ENCODE measurements at places on chromosomes 3 and 15. TPM values are rescaled to one million over a fixed set of nuclear protein-coding genes. Genes with fewer than 3 reads are reported as not detected.

Gene CRYGS
- 1.1 TPM for total RNA-seq

Gene LRRN1
- not detected for total RNA-seq

Gene HHLA2
- not detected for total RNA-seq

Gene FOXL2NB
- total RNA-seq = under 0.01 TPM

Gene ROPN1
- total RNA-seq = 1.3 TPM

Gene IGDCC3
- not detected for total RNA-seq

Gene CCDC80
- total RNA-seq = 29.1 TPM

Gene ANKRD34C
- total RNA-seq = not detected

GRCh38 chr3:72437661-72438406 is 410.4 kb downstream of the SHQ1 start:
- DNase-seq = no peak

DNA sequence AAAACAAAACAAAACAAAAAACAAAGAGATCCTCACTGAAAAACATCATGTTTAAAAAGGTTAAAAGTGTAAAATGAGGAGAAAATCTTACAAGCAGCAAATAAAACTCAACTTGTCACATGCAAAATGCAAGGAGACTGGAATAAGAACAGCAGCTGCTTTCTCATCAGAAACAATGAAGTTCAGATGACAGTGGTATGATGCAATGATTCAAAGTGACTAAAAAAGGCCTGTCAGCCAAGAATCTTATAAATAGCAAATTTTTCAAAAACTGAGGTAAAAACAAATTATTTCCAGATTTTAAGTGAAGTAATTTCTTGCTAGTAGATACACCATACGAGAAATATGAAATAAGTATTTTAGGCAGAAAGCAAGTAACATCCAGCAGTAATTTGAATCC is 68.6 kb upstream of the EPHA3 start:
- no peak for DNase-seq

- peak; percentile 53 for DNase-seq
These were observed 133.1 kb upstream of the IGSF10 start for GRCh38 chr3:151593928-151594327.

DNA sequence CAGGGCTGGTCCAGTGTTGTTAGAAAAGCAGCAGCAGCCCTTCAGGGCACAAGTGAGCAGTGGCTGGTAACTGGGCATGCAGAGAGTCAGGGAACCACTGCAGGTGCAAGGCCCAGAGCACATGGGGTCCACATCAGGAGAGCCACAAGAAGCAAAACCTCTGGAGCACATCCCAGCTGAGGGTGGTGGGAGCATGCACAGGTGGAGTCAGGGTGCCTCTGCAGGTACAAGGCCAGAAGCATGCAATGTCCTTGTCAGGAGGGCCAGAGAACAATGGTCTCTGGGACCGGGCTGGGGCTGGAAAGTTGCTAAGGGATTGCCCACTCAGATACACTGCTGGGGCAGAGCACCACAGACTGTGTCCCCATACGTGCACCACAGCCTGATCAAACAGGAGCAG is 226.1 kb upstream of the UBE2E2 start:
- DNase-seq = no peak

GRCh38 chr3:121985846-121986245 is 36.2 kb downstream of the ILDR1 start:
- DNase-seq = peak; percentile 54

DNA sequence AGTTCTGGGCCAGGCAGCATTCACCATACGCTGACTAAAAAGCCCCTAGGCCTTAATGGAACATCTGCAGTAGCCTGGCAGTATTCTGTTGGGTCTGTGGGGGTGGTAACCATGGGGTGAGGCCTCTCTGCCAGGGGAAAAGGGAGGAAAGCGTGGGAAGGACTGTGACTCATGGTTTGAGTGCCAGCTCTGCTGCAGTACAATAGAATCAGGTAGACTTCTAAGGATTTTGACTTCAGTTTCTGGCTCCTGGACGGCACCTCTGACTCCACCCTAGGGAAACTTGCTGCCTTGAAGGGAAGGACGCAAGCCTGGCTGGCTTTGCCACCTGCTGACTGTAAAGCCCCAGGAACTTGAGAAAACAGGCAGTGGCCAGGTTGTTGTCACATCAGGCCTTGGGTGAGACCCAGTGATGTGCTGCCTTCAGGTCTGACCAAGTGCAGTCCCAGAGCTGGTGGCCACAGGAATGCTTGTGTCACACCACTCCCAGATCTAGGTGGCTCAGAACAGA is 148.6 kb downstream of the SUCNR1 start:
- peak; percentile 97 for DNase-seq

DNA sequence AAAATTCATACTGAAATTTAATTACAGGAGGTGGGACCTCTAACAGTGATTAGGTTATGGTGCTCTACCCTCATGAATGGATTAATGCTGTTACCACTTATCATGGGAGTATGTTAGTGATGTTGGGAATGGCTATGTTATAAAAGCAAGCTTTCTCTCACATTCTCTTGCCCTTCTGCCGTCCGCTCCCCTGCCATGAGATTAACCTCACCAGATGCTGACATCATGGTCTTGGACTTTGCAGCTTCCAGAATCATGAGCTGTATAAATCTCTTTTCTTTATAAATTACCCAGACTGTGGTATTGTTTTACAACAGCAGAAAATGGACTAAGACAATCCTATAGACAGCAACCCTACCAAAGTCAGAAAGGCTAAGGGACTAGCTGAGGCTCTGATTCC is 884.8 kb downstream of the FHIT start:
- DNase-seq = no peak

DNA sequence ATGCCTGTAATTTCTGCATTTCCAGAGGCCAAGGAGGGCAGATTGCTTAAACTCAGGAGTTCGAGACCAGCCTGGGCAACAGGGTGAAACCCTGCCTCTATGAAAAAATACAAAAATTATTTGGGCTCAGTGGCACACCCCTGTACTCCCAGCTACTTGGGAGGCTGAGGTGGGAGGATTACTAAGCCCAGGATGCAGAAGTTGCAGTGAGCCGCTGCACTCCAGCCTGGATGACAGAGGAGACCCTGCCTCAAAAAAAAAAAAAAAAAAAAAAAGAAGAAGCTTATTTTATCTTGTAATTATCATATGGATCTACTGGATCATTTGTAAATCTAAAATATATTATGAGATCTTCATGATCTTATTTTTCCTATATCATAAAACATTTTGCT is 84.1 kb downstream of the PPCDC start:
- DNase-seq = no peak

DNA sequence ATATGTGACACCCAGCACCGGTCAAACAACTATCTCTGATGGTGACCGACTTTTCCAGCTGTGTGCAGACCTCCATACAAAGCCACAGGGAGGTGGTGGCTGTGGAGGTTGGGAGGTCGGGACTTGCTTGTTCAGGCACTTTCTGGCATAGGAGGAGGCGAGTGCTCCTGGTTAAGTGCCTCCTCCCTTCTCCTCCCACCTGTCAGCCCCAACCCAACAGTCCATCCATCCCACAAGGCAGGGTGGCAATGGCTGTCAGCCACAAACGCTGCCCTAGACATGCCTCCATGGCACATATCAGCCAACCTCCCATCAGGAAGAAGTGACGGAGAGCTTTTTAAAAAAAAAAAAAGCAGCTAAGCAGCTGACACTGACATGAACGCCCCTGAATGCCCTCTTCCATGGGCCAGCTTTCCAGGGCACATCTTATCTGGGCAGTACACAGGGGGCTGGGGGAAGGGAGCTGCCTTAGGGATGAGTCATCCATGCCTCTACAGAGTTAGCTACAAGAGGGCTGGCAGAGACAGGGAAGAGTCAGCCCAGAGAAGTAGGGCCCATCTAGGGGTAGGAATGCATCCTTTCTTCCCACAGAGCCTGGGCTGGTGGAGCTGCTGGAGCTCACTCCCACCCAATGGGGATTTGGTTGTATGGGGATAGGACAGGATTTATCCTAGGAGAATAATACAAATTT is 41.2 kb downstream of the CCDC12 start:
- peak; percentile 98 for DNase-seq

DNA sequence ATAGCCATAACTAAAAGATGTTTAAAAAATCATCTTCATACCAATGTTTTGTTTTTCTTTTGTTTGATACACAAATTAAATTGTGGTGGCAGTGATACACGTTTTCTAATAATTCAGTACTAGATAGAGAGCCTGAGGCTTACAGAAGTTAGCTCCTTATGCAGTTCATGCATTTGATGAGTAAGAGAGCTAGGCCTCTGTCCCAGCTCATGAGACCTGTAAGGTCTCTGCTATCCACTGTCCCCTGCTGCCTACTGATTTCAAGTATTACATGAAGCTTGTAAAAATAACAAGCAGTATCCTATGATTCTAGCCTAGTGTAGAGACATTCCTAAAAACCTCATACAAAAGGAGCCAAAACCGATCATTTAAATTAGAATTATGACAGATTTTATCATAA is 144.5 kb downstream of the MBNL1 start:
- DNase-seq = no peak

- peak; percentile 65 for DNase-seq
These were observed 79.3 kb downstream of the ADAMTSL3 start for GRCh38 chr15:83733206-83733605.

- peak; percentile 80 for DNase-seq
These were observed 56.0 kb downstream of the ZMAT3 start for GRCh38 chr3:179015551-179016020.

- DNase-seq = no peak
These were observed 54.4 kb downstream of the C3orf80 start for GRCh38 chr3:160279657-160280056.

GRCh38 chr15:49286649-49287404 is 116.8 kb downstream of the GALK2 start:
- DNase-seq = no peak

- DNase-seq = peak; percentile 54
These were observed 12.2 kb upstream of the SACM1L start for GRCh38 chr3:45677033-45677446.

DNA sequence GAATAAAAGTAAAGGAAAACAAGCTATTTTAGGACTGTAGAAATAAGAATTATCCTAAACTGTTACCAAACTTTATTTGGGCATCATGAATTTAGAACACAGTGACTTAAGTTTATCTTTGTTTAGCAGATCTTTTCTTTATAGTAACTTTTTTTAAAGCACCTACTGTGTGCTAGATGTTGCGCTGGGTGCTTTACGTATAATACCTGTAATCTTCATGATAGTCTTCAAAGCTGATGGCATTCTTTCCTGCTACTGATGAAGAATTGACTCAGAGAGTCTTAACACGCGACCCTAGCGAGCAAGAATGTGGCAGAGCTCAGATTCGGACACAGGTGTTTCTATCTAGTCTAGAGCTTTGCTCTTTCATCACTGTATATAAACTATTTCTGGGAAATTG is 53.9 kb downstream of the CHD2 start:
- DNase-seq = no peak

- peak; percentile 49 for DNase-seq
These were observed 198.9 kb upstream of the CTDSPL start for GRCh38 chr3:37662785-37663184.

- no peak for DNase-seq
These were observed 26.6 kb upstream of the PLXNA1 start for GRCh38 chr3:126956361-126956760.

GRCh38 chr15:70058642-70059360 is 38.9 kb downstream of the TLE3 start:
- DNase-seq = no peak

- DNase-seq = no peak
These were observed 58.4 kb downstream of the NOX5 start for GRCh38 chr15:69072906-69073305.

DNA sequence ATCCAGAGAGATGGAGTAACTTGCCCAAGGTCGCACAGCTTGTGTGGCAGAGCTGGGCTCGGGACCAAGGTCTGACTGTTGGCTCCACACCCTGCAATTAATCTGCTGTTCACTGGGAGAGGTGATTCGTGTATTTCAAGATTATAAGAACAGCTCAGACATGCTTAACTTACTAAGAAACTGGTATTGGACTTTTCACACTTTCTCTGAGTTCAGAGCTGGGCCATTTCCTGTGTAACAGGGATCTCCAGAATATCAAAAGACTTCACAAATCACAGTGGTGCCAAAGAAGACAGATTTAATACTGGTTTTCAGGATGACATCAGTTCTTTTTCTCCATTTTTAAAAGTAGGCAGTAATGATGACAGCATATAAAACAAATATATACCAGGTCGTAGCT is 156.8 kb upstream of the UBE2E1 start:
- no peak for DNase-seq

DNA sequence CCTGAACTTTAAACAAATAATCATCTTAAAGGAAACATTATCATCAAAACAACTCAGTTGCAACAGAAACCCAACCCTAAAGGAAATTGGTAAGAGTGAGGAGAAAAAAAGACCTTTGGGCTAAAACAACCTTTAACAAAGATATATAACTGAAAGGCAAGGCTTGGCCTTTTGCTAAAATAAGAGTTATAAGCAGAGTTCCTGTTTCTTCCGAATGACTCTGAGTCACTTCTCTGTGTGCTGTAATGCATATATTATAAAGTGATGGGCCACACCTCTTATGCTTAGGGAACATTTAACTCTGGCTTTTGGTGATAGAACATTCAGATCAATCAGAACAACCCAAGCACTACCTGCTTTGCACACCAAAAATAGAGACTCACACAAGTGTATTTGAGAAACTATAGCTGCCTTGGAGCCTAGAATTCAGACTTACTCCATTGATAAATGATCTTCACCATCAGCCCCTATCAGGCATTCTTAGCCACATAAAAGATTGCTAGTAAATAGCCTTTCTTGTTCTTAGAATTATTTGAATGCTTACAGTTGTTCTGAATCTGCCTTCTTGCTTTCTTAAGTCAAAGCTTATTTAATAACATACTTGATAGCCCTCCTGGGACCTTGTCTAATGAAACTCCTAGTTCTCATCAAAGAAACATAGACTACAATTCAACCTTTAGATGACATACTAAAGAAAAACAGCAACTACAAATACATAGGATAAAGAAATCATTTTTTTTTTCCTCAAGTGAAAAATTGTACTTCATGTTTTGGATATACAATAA is 294.2 kb upstream of the SEMA6D start:
- DNase-seq = peak; percentile 2

- peak; percentile 19 for DNase-seq
These were observed 33.2 kb upstream of the POU1F1 start for GRCh38 chr3:87309601-87310000.

DNA sequence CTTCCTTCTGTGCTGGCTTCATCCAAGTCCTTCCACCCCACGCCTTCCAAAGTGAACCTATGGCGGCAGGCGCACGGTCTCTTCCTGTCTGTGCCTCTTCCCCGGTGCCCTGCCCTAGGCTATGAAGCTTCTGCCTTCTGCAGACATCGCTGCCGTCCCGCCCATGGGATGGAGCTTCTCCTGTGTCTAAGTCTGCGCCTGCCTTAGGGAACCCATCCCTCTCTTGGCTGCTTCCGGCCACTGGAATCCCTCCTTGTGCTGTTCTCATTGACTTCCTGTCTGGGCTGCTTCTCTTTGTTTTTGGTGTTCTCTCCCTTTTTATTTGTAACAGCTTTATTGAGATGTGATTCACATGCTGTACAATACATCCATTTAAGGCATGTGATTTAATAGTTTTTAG is 17.2 kb downstream of the CHCHD6 start:
- DNase-seq = peak; percentile 27

GRCh38 chr3:47612178-47612577 is 33.5 kb upstream of the CSPG5 start:
- DNase-seq = peak; percentile 54

- DNase-seq = no peak
These were observed 235.3 kb downstream of the CDIN1 start for GRCh38 chr15:36814708-36815107.

GRCh38 chr3:54228806-54229205 is 106.5 kb downstream of the CACNA2D3 start:
- DNase-seq = no peak

GRCh38 chr15:29062179-29062591 is 176.4 kb downstream of the APBA2 start:
- no peak for DNase-seq

All from RPMI7951 (cell line).